Activated CD8-positive, alpha-beta T cell treated with anti-CD3 and anti-CD28 coated beads, Interleukin-2, amount 10 ng/mL, durations not matched to agents 7 days and 5 days (primary cell): ENCODE measurements at places on chromosomes 1 and 21.

DNA sequence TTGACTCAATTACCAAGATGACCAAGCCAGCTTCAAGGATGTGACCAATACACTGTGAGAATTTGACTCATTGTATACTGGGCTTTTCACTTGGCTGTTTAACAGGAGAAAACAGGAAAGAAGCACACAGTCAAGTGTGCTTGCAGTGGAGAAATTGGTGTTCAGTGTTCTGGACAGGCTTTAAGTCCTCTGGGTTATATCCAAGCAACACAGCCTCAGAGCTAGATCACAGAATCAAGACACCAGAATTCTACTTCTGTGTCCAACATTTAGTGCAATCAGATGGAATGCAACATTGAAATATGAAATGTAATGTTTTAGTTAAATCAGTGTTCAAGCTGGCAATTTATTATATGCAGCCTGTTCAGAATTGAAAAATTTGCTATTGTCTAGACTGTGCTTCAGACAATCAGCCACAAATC, 694.4 kb downstream of the LTN1 start:
- DNase-seq: no peak

DNA sequence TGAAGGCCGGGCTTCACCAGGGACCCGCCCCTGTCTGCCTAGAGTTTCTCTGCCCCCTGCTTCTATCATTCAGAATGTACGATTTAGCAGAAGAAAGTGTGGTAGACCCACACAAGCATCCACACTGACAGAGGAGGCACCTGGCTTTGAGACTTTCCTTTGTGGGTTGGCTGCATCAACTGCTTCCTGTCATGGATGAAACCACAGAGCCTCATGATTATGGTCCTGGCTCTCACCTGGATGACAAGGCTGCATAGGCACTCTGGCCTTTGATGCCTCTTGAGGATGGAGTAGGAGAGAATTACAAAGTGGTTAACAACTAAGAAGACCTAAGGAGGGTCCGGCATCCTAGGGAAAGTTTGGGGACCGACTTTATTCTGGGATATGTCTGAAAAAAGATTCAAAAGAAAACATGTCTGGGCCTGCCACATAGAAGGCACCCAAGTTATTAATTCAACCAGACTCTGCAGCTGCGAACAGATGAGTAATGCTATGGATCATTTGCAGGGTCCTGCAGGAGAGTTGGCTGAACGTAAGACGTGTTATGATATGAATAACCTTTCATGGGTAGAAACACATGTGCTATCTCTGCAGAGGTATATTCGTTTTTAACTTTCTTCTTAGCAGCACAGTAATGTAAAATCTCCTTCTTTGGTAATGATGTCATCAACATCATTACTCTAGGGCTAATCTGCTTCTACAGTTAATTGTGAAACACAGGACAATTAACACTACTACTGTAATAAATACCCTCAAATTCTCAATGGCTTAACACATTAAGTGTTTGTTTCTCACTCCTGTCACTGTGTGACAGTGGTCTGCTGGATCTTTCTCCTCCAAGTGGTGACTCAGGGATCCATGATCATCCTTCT, 136.2 kb downstream of the SLC35F3 start:
- no peak for DNase-seq

- no peak for DNase-seq
These were observed 854 bp downstream of the MYCL start for GRCh38 chr1:39900662-39901463.

GRCh38 chr1:210025870-210026269, 87.9 kb downstream of the SYT14 start:
- no peak for DNase-seq

GRCh38 chr1:112169517-112169916, 180.0 kb upstream of the KCND3 start:
- no peak for DNase-seq

GRCh38 chr21:36542312-36543101, 62.6 kb upstream of the CLDN14 start:
- no peak for DNase-seq

- no peak for DNase-seq
These were observed 49.1 kb downstream of the EBNA1BP2 start for GRCh38 chr1:43123031-43123430.
